ENCODE measurements at places on chromosomes 2 and 18.
A peak's percentile ranks its signal among the peaks of the same experiment; 100 is the strongest.

DNA sequence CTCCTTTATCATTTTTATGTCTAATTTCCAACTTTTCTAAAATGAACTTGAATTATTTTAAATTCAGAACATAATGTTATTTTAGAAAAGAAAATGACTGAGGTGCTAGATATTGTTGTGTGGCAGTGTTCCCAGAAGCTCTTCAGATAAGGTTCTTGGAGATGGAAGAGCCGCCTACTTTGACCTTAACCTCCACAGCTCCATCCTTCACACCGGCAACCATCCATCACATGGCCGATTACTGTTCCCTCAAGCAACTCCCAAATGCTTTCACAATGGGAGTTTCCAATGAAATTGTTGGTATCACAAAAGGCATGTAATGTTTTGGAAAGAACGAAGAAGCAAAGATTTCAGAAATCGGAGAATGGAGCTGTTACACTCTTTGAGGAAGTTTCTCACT is 193.9 kb upstream of the SALL3 start:
- no peak overlapping the region for H3K4me3 ChIP-seq
- H3K36me3 ChIP-seq, result no peaks in the 10 kb centered on the region
- DNase-seq, result no peak

- H3K27me3 ChIP-seq, result no peaks in the 10 kb centered on the region
- no peak overlapping the region for H3K27ac ChIP-seq
- no peaks in the 10 kb centered on the region for H3K36me3 ChIP-seq
- no peaks in the 10 kb centered on the region for H3K4me1 ChIP-seq
These were observed 132.0 kb downstream of the EML6 start for GRCh38 chr2:54855434-54855833.

DNA sequence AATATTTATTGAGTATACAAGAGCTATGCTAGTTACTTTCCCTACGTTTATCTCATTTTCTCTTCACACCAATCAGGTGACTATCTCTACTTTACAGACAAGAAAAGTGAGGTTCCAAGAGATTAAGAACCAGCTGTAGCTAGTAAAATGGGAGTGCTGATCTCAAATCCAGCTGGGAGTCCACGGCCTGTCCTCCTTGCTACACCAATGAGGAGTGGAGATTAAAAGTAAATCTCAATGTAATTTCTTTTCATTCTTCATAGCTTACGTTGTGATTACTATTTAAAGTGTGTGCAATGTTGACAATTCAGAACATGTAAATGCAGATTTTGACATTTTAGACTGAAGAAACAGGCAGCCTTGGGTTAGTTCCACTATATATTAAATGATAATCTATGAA is 53.9 kb upstream of the NRP2 start:
- no peaks in the 10 kb centered on the region for H3K27me3 ChIP-seq
- no peaks in the 10 kb centered on the region for H3K36me3 ChIP-seq
- H3K4me1 ChIP-seq, result peaks cover 8% of the 10 kb centered on the region
- DNase-seq, result no peak
- H3K27ac ChIP-seq, result no peak overlapping the region
- no peak overlapping the region for H3K4me3 ChIP-seq

- no peak for DNase-seq
- no peak overlapping the region for H3K4me3 ChIP-seq
These were observed 15.8 kb downstream of the ATF2 start for GRCh38 chr2:175152242-175152641.

DNA sequence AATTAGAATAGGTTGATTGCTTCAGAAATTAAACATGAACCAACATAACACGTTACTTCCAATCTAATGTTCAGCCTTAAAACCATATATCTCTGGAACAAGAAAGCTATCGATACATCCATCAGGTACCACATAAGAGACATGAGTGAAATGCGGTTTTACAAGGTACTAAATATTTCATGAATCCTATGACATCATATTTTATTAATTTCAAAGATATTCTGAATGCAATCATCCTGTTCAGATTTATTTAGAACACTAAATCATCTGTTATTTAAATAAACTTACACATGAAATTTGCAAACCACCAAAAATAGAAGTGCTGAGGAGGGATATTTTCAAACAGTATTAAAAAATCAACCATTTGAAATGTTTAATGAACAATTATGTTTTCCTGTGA is 119.0 kb downstream of the OSBPL1A start:
- peaks cover 4% of the 10 kb centered on the region for H3K36me3 ChIP-seq
- DNase-seq, result no peak
- no peaks in the 10 kb centered on the region for H3K4me1 ChIP-seq
- H3K4me3 ChIP-seq, result no peak overlapping the region
- H3K27ac ChIP-seq, result no peak overlapping the region

GRCh38 chr2:11179899-11180298 is 24.6 kb downstream of the SLC66A3 start:
- H3K27ac ChIP-seq, result no peak overlapping the region
- 0 out of 2 replicates have a peak, but pooled peaks cover 7% of the 10 kb centered on the region for H3K36me3 ChIP-seq
- H3K4me1 ChIP-seq, result no peaks in the 10 kb centered on the region
- no peaks in the 10 kb centered on the region for H3K27me3 ChIP-seq
- H3K4me3 ChIP-seq, result no peak overlapping the region
- DNase-seq, result no peak

DNA sequence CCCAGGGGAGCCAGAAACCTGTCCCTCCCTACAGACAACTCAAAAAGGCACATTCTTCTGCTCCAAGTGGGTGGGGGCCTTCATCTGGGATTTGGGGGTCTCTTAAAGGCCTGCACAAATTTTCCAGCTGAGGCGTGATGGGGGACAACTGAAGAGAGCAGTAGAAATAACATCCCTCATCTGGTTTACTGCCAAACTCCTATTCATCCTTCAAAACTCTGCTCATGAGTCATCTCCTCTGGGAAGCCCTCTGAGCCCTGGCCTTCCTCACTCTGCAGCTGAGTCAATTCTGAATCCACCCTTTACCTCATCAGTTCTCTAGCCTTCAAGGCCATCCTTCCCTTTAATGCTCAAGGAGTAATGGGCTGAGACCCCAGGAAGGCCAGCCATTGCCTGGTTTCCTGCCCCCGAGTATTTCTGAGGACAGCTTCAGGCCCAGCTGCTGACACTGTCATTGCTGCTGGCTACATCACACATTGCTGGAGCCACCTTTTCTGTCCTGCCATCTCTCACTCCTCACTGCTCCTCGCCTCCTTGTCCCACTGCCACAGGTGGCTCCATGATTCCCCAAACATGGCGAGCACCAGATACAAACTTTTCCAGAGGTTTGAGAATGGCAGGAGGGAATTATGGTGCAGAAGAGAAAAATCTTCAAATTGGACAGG is 32.2 kb upstream of the GLI2 start:
- peaks cover 16% of the 10 kb centered on the region for H3K27me3 ChIP-seq
- no peak for DNase-seq
- no peaks in the 10 kb centered on the region for H3K36me3 ChIP-seq

DNA sequence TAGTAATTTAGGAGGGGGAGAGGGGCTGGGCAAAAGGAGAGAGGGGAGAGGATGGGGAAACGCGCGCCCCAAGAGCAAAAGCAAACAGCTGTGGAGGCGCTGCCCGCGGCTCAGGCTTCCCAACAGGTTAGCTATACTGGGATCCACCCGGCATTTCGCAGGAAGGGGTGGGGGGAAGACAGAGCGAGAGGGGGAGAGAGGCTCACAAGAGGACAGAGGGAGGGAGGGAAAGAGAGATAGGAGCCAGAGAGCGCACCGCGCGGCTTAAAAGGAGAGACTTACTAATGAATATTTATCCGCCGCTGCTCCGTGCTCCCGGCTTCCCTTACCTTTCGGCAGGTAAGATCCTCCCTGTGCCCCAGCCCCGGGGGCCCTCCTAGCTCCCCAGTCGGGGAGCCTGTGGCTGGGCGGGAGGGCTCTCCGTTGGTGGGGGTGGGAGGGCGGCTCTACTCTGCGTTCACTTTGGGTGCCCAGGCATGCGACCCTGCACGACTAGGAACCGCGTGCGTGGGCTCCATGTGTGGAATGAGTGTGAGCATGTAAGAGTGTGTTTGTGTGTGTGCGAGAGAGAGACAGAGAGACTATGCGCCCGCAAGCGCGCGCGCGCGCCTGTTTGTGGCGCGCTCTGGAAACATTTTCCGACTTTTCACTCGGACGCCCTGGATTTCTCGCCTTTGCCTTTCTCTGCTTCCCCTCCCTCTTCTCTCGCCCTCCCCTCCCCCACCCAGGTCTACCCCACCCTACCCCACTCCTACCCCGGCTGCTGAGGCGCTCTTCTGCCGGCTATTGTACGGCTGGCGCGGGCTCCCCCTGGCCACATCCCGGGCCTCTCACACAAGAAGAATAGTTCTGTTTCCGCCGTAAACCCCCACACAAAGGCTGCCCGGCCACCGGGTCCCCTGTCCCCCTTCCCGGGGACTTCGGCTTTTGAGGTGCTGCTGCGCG is 7.2 kb upstream of the SIX3 start:
- H3K36me3 ChIP-seq, result no peaks in the 10 kb centered on the region
- peaks cover 100% of the 10 kb centered on the region for H3K27me3 ChIP-seq
- peak overlapping the region; percentile 66 for H3K4me3 ChIP-seq
- H3K27ac ChIP-seq, result no peak overlapping the region
- peak; percentile 90 for DNase-seq

GRCh38 chr18:35691625-35692024 is 110.1 kb downstream of the GALNT1 start:
- no peaks in the 10 kb centered on the region for H3K4me1 ChIP-seq
- H3K4me3 ChIP-seq, result no peak overlapping the region
- no peak for DNase-seq
- no peak overlapping the region for H3K27ac ChIP-seq
- no peaks in the 10 kb centered on the region for H3K27me3 ChIP-seq
- peaks cover 10% of the 10 kb centered on the region for H3K36me3 ChIP-seq

GRCh38 chr18:23585007-23585871 is 1.1 kb downstream of the NPC1 start:
- DNase-seq, result peak; percentile 42
- peaks cover 31% of the 10 kb centered on the region for H3K4me1 ChIP-seq
- peak overlapping the region; percentile 97 for H3K4me3 ChIP-seq
- no peaks in the 10 kb centered on the region for H3K36me3 ChIP-seq
- no peaks in the 10 kb centered on the region for H3K27me3 ChIP-seq
- H3K27ac ChIP-seq, result no peak overlapping the region

DNA sequence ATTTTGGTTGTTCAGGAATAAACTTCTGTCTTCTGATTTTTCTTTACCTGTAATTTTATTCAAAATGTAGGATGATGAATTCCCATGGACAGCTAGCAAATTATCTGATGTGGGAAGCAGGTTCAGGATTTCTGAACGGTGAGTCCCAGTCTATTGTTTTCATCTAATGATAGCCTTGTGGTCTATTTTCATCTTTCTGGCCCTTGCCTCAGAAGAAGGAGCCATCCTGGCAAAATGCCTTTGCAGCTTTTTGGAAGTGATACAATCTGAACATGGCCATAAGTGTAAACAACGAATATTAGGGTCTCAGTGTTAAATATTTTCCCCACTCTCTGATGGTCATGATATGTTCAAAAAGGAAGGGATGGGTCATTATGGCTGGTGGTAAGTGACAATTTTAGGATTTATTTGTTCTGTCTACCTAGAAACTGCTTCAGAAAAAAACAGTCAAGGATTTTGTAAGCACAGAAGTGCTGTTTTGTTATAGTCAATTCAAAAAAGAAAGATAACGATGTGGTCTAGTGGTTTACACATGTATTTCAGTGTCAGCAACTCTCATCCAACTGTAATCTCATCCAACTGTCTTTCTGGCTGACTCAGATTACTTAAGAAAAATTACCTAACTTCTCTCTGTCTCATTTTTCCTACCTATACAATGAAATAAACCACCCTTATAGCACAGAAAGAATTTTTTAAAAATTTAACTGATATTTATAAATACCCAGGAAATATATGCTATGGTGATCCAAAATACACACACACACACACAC is 272.6 kb upstream of the ERBB4 start:
- no peaks in the 10 kb centered on the region for H3K27me3 ChIP-seq
- no peak overlapping the region for H3K4me3 ChIP-seq
- H3K36me3 ChIP-seq, result no peaks in the 10 kb centered on the region
- H3K27ac ChIP-seq, result no peak overlapping the region
- H3K4me1 ChIP-seq, result no peaks in the 10 kb centered on the region
- no peak for DNase-seq

DNA sequence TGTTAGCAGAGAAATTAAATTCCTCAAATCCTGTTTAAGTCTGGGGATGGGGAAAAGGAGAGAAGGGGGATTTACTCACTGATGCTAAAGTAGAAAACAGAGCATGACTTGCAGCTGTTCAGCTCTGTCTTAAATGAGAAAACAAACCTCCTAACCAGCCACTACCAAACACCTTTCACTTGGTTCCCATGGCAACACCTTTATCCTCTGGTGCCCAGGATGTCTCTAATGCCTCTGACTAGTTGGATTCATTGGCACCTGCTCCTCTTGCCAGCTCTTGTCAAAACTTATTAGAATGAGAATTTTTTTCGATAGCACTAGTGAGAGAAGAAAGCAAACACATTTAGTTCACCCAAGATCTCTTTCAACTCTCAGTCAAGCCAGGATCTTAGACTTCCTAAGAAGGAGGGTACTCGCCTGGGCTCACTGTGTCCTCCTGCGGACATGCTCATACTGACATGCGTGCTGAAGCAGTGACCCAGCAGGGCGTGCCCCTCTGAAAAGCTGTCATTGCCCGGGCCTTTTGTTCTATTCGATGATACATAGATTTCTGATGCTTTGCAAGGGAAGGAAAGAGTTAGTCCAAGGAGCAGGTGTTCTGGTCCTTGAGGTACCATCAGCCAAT is 656.0 kb upstream of the CELF4 start:
- no peaks in the 10 kb centered on the region for H3K27me3 ChIP-seq
- no peaks in the 10 kb centered on the region for H3K36me3 ChIP-seq

DNA sequence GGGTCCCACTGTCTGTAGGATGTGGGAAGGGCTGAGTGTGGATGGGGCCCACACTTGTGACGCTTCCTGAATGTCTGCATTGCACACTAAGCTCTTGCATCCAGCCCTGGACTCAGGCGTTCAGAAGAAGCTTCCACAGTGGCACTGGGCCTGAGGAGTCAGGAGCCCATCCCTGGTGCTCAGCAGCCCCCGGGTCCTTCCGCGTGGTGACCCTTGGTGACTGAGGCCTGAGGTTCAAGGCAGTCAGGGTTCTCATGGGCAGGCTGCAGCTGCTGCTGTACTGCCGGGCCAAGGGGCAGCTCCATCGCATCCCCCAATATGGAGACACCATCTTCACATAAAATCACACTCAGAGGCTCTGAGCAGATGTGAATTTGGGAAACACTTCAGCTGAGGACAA is 65.8 kb upstream of the TUBA3E start:
- DNase-seq, result no peak
- no peak overlapping the region for H3K27ac ChIP-seq
- H3K36me3 ChIP-seq, result no peaks in the 10 kb centered on the region
- H3K27me3 ChIP-seq, result no peaks in the 10 kb centered on the region
- H3K4me3 ChIP-seq, result no peak overlapping the region

- no peak overlapping the region for H3K27ac ChIP-seq
- H3K27me3 ChIP-seq, result no peaks in the 10 kb centered on the region
- no peak overlapping the region for H3K4me3 ChIP-seq
These were observed 704.9 kb downstream of the DCDC2C start for GRCh38 chr2:4408321-4408720.

DNA sequence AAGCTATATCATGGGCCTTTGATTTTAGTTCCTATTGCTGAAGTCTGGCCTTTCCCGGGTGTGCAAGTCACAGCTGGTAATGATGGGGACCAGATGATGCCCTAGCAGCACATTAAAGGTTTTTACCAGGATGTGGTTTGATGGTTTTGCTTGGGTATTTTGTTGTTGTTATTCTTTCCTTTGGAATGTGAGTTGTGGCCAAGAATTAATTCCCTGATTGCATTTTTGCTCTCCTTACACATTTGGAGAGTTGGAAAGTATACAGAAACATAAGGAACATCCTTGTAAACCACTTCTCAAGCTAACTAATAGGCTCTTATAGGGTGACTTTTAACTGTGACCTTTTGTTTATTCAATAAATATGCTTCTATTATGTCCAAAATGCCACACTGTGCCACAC is 154.1 kb upstream of the MMADHC start:
- H3K4me3 ChIP-seq, result no peak overlapping the region
- no peaks in the 10 kb centered on the region for H3K4me1 ChIP-seq
- H3K27ac ChIP-seq, result no peak overlapping the region
- DNase-seq, result no peak
- H3K27me3 ChIP-seq, result no peaks in the 10 kb centered on the region
- no peaks in the 10 kb centered on the region for H3K36me3 ChIP-seq

Measured in GM23338 (cell line).